ENCODE measurements at places on chromosomes 4 and X.

GRCh38 chrX:103393487-103393886, 17.1 kb downstream of the BEX3 start:
- no peak for DNase-seq

GRCh38 chr4:88585917-88586316, 6.4 kb upstream of the HERC3 start:
- DNase-seq: no peak

DNA sequence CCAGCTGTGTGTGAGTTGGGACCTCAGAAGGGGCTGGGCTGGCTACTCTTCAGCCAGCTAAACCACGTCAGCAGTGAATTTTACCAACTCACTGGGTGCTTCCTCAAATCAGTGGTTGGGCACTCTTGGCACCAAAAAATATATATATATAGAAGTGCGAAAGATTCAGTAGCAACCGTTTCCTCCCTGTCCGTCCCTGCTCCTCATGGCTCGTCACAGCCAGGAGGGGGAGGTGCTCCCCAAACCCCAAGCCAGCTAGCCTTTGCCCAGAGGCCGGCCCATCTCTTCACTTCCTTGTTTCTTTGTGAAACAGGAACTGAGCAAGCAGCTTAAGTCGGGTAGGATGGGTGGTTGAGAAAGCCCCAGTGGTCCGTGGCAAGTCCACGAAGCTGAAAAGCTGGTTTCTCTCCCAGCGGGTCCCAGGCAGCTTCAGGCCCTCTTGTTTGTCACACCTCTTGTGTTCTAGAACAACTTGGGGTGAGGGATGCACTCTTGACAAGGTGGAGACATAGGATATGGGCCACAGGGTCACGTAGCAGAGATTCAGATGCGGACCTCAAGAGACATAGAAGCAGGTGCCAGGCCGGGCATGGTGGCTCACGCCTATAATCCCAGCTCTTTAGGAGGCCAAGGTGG, 6.8 kb upstream of the SASH3 start:
- no peak for DNase-seq

DNA sequence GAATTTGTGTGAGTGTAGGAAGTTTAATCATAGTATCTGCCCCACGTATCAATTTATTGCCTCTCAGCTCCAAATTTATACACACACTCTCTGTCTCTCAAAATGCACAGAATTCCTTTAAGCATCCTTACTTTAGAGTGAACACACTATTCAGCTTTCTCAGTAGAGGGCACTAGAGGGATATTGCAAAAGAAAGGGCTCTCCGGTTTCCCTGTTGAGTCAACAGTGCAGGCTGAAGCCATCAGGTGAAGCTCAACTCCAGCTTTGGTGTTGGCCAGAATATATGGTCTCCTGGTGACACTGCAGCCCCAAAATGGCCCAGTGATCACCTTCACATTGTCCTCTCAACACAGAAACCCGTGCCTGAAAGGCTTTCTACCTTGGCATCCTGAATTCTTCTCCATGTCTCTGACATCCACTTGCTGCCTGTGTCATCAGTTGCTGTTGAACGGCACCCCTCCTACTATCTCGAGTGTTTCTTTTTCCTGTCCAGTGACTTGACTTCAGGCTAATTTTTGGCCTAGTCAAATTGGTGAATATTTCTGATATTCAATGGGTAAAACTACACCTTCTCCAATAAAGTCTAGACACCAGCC, 670.5 kb downstream of the GABRG1 start:
- no peak for DNase-seq

- DNase-seq: no peak
These were observed 94.9 kb downstream of the EMCN start for GRCh38 chr4:100422894-100423293.

All from glutamatergic neuron (in vitro differentiated cells).